Endothelial cell (in vitro differentiated cells): ENCODE measurements at places on chromosomes 5 and 9.

DNA sequence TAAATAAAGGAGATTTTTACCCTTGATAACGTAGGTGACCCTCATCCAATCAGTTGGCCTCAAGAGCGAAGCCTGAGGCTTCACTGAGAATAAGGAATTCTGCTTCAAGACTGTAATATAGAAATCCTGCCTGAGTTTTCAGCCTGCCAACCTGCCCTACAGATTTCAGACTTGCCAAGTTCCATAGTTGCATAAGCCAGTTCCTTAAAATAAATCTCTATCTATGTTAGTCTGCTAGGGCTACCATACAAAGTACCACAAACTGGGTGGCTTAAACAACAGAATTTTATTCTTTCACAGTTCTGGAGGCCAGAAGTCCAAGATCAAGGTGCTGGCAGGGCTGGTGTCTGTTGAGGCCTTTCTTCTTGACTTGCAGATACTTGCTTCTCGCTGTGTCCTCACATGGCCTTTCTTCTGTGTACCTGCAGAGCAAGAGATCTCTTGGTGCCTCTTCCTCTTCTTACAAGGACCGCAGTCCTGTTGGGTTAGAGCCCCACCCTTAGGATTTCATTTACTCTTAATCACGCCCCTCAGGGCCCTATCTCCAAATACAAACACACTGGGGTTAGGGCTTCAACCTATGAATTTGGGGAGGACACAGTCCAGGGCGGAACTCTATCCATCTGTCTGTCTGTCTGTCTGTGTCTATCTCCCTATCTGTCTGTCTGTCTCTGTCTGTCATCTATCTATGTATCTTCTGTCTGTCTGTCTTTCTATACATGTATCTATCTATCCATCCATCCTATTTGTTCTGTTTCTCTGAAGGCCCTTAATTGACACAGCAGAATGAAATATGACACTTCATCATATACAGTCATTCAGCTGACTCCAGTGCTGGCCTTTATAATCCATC is 17.0 kb upstream of the CMBL start:
- no peak for DNase-seq
- H3K4me1 ChIP-seq = peaks cover under 1% of the 10 kb centered on the region
- no peaks in the 10 kb centered on the region for H3K36me3 ChIP-seq
- H3K27me3 ChIP-seq = peaks cover 1% of the 10 kb centered on the region
- no peak overlapping the region for H3K4me3 ChIP-seq

DNA sequence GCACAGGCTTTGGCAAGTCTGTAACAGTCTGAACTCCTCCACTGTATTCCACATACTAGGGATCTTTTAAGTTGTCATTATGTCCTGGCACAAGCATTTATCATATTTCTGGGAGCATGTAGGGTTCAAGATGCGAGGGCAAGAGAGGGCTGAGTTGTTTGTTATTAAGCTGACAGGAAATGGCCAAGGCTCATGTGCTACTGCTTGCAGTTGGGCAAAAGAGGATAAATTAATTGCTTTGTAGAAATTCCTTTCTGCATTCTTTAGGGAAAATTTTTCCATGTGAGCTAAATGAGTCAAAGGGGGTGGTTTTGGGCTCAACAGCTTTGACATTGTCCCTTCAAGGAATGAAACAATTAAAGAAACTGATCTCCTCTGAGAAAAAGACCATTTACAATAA is 35.4 kb downstream of the DOCK8 start:
- H3K27me3 ChIP-seq = no peaks in the 10 kb centered on the region
- DNase-seq = no peak
- peaks cover 20% of the 10 kb centered on the region for H3K4me1 ChIP-seq
- no peak overlapping the region for H3K4me3 ChIP-seq
- H3K36me3 ChIP-seq = no peaks in the 10 kb centered on the region

GRCh38 chr9:94528886-94529285 is 26.0 kb upstream of the PCAT7 start:
- no peaks in the 10 kb centered on the region for H3K4me1 ChIP-seq
- no peak for DNase-seq
- H3K36me3 ChIP-seq = no peaks in the 10 kb centered on the region
- H3K27ac ChIP-seq = no peak overlapping the region
- no peak overlapping the region for H3K4me3 ChIP-seq

GRCh38 chr5:151184316-151185042 is 26.9 kb upstream of the ANXA6 start:
- no peak overlapping the region for H3K4me3 ChIP-seq
- peaks cover 11% of the 10 kb centered on the region for H3K4me1 ChIP-seq
- no peak overlapping the region for H3K27ac ChIP-seq
- H3K36me3 ChIP-seq = no peaks in the 10 kb centered on the region
- DNase-seq = no peak

- no peaks in the 10 kb centered on the region for H3K36me3 ChIP-seq
- no peak overlapping the region for H3K4me3 ChIP-seq
- H3K4me1 ChIP-seq = peaks cover 10% of the 10 kb centered on the region
- DNase-seq = no peak
Measured at GRCh38 chr5:172792701-172793570, 21.9 kb upstream of the DUSP1 start.

- no peak overlapping the region for H3K27ac ChIP-seq
- H3K36me3 ChIP-seq = peaks cover 7% of the 10 kb centered on the region
- DNase-seq = no peak
- H3K4me1 ChIP-seq = no peaks in the 10 kb centered on the region
- no peaks in the 10 kb centered on the region for H3K27me3 ChIP-seq
Measured at GRCh38 chr5:112763165-112763564, 25.5 kb downstream of the APC start.

DNA sequence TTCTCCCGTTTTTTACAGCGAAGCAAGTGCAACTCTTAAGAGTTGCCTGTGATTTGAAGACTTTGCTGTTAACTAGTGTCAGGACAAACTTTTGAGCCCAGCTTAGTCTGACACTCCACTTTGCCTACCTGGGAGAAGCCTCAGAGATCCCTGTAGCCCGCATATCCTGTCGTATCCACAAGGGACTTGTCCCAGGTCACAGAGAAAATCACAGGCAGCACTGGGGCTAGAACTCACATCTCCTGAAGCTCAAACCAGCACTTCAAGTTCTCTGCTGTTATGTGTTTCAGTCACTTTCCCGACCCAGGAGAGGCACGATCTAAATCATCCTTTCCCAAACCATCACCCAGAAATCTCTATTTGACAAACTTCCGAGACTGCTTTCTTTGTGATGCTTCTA is 584.5 kb downstream of the ACTL7B start:
- DNase-seq = no peak
- no peak overlapping the region for H3K4me3 ChIP-seq
- no peaks in the 10 kb centered on the region for H3K36me3 ChIP-seq
- no peaks in the 10 kb centered on the region for H3K27me3 ChIP-seq

- H3K27ac ChIP-seq = no peak overlapping the region
- DNase-seq = no peak
- peaks cover 14% of the 10 kb centered on the region for H3K4me1 ChIP-seq
Measured at GRCh38 chr5:96256795-96257470, 176.1 kb downstream of the PCSK1 start.

GRCh38 chr5:142446960-142447279 is 122.1 kb upstream of the SPRY4 start:
- no peak for DNase-seq
- no peak overlapping the region for H3K27ac ChIP-seq
- no peak overlapping the region for H3K4me3 ChIP-seq
- H3K36me3 ChIP-seq = no peaks in the 10 kb centered on the region

GRCh38 chr5:67880511-67880805 is 335.1 kb upstream of the PIK3R1 start:
- peaks cover 3% of the 10 kb centered on the region for H3K27me3 ChIP-seq
- no peak for DNase-seq
- H3K36me3 ChIP-seq = no peaks in the 10 kb centered on the region
- H3K27ac ChIP-seq = no peak overlapping the region
- H3K4me1 ChIP-seq = peaks cover 9% of the 10 kb centered on the region

DNA sequence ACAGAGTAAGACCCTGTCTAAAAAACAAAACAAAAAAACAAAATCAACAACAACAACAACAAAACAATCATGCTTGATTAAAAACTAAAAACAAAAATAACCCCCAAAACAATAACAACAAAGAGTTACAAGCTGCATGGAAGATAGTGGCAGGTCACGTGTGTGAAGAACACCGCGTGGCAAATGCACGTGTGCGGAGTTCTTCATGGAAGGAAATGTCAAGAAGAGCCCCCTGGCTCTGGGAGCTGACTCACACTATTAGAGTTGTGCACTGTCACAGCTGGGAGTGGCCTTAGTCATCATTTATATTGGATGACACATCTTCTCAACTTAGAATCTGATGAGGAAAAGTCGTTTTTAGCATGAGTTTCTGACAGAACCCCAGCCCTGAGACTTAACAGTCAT is 110.5 kb downstream of the JMY start:
- no peak for DNase-seq
- H3K27me3 ChIP-seq = peaks cover 1% of the 10 kb centered on the region
- no peak overlapping the region for H3K27ac ChIP-seq
- H3K36me3 ChIP-seq = no peaks in the 10 kb centered on the region
- no peak overlapping the region for H3K4me3 ChIP-seq

GRCh38 chr9:19903076-19903475 is 114.2 kb upstream of the SLC24A2 start:
- H3K27me3 ChIP-seq = peaks cover 4% of the 10 kb centered on the region
- H3K27ac ChIP-seq = no peak overlapping the region
- no peaks in the 10 kb centered on the region for H3K36me3 ChIP-seq
- no peak overlapping the region for H3K4me3 ChIP-seq
- no peak for DNase-seq

GRCh38 chr5:127647361-127647958 is 1.4 kb upstream of the CTXN3 start:
- H3K27me3 ChIP-seq = peaks cover 1% of the 10 kb centered on the region
- H3K27ac ChIP-seq = no peak overlapping the region
- H3K4me1 ChIP-seq = peaks cover 18% of the 10 kb centered on the region
- H3K36me3 ChIP-seq = no peaks in the 10 kb centered on the region

DNA sequence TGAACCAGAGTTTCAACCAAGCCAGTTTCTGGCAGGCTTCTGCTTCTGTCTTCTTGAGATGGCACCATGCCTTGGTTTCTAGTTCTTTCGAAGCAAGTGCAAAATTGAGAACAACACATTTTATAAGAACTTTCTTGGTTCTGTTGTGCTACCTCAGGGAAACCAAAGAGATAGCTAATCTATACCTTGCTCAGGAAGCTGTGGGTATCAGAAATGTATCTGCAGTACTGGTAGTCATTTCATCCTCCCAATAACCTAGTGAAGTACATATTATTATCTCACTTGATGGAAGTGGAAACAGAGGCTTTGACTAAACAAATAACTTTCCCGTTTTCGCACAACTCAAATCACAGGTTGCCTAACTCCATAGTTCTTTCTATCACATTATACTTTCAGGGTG is 246.6 kb downstream of the ENC1 start:
- H3K36me3 ChIP-seq = no peaks in the 10 kb centered on the region
- no peak overlapping the region for H3K27ac ChIP-seq
- peaks cover 4% of the 10 kb centered on the region for H3K27me3 ChIP-seq
- peaks cover 21% of the 10 kb centered on the region for H3K4me1 ChIP-seq
